ENCODE measurements at places on chromosomes 7 and 10. TPM values are rescaled to one million over a fixed set of nuclear protein-coding genes. Genes with fewer than 3 reads are reported as not detected.

MALRD1 gene
- total RNA-seq = 2.6 TPM

C10orf90 gene
- total RNA-seq = 3.9 TPM

STK31 gene
- 1.3 TPM for total RNA-seq

MEOX2 gene
- total RNA-seq = 19.7 TPM

CCDC7 gene
- total RNA-seq = 34.7 TPM

FLNC gene
- 7.5 TPM for total RNA-seq

LRRD1 gene
- total RNA-seq = 0.16 TPM

SERPINE1 gene
- total RNA-seq = 6.2 TPM

TET1 gene
- 12.8 TPM for total RNA-seq

UPK3BL1 gene
- 11.8 TPM for total RNA-seq

H2BK1 gene
- total RNA-seq = not detected

LBX1 gene
- not detected for total RNA-seq

Measured in breast epithelium (tissue), 4 donors.